ENCODE measurements at places on chromosomes 11 and 22.

DNA sequence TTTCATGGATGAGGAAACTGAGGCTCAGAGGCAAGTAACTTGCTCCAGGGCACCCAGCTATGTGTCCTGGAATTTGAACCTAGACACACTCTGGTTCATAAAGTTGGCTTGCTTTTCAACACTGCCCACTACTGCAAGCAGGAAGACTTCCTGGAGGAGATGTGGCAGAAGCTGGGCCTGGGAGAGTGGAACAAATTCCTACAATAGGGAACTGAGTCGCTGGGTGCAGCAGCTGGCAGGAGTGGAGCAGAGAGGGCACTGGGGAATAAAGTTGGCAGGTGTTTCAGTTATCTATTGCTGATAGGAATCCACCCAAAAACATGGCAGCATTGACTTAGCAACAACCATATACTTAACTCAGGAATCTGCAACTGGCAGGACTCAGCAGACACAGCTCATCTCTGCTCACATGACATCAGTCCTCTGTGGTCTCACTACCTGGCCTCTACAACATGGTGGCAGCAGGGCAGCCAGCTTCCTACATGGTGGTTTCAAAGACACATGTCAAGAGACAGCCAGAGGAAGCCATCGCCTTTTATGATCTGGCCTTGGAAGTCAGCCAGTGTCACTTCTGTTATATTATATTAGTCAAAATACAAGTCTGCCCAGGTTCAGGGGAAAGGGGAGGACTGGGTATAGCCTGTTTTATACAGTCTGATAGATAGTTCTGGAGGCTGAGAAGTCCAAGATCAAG, 10.6 kb upstream of the CARD10 start:
- no peak for DNase-seq

DNA sequence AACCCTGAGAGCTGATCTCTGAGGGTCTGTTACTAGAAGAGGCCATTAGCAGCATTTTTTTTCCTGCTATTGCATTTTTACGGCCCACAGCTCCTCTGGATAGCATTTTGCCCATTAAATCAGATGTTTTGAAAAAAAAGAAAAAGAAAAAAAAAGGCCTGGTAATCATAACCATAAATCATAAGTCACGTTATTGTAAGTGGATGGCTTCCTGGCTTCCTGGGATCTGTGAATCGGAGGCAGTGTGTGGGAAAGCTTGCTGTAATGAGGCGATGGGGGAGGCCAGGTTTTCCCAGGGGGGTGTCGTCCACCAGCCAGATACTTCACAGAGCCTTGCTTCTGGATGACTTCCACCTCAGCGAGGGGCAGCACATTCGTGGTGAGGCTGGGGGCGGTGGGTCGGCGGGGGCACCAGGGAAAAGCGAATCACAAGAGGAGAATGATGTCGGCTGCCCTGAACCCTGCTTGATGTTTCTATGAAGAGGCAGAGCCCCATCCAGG, 106.5 kb upstream of the SYT13 start:
- no peak for DNase-seq

GRCh38 chr11:8870411-8871170, 40.4 kb upstream of the AKIP1 start:
- DNase-seq, result peak; percentile 16

GRCh38 chr11:127255209-127255608, 254.6 kb upstream of the KIRREL3 start:
- DNase-seq, result no peak

DNA sequence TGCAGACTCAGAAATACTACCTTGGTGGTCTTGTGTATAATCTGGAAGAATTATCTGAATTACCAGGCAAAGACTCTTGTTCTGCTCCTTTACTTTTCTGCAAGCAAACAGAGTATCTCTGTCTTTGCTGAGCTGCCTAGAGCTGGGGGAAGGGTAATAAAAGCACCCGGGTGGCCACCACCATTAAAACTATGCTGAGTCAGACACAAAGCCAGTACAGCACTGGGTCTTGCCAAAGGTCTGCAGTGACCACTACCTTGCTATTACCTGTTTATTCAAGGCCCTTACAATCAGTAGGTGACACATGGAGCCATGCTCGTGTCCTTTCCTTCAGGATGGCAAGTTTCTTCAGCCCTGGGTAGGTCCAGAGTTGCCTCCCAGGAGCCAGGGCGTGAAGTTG, 420.6 kb upstream of the CNTN5 start:
- DNase-seq, result no peak

GRCh38 chr11:65430406-65431217, 8.0 kb downstream of the NEAT1 start:
- DNase-seq, result no peak

DNA sequence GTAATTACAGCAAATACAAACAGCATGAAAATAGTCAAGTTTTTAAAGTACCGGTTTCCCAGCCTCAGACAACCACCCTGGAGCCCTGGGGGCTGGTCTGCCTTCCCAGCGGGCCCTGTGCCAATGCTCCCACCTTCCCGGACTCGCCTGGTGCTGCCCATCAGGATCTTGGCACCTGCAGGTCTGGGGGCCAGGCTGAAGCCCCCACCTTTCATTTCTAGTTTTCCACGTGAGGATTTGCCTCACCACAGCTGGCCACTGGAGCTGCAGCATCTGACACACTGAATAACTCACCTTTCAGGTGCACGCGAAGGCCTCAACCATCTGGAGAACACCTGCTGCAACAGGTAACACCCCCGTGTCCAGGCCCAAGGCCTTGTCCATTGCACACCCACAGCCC, 108.7 kb upstream of the THY1 start:
- DNase-seq, result no peak

DNA sequence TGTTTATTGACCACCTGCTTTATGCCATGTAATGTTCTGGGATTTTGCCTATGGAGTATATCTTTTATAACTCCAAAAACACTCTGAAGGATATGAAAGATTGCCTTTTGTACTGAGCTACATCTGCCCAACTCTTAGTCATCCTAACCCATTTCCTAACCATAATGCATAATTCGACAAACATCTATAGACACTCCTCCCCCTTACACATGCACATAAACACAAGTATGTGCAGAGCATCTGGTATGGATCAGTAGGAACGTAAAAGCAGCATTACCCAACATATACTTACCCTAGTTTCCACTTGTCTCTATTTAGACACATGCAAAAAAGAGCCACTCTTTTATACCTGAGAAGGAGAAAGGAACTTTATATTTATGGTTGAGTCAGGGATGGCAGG, 272.8 kb downstream of the FAM76B start:
- DNase-seq, result no peak

GRCh38 chr11:64750361-64751054, 6.6 kb upstream of the RASGRP2 start:
- no peak for DNase-seq

GRCh38 chr11:87889126-87889525, 286.1 kb downstream of the RAB38 start:
- no peak for DNase-seq

DNA sequence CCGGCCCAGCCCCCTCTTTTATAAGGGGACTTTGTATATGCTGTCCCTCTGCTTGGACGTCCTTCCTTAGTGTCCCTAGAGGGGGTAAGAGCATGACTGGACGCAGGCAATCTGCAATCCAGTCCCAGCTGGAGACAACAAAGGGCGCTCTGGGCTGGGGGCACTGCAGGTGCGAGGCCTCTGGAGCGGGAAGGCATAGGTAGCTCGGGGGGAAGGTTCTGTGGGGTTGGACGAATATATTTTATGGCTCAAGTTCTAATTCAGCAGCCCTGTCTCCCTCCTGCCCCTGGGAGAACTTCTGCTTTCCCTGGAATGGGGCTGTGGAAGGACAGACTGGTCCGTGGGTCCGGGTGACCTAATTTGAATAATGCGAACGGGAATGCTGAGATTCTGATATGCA, 40.0 kb downstream of the KCNJ4 start:
- no peak for DNase-seq

DNA sequence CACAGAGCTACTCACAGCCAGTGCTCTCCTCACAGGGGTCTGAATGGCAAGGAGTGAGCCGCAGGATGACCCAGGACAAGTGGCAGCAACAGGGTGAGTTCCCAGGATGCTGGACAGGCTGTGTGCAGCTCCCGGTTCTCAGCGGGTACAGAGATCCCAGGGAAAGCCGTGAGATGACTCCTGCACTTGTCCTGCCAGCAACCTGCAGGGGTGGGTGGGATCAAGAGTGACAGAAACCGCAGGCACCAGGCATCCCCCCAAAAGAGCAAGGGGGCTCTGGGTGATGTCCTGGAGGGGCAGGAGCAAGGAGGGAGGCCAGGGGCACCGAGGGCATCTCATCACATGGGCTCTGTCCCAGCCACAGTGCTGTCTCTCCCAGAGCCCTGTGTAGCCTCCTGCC, 15.9 kb upstream of the PRODH start:
- no peak for DNase-seq

DNA sequence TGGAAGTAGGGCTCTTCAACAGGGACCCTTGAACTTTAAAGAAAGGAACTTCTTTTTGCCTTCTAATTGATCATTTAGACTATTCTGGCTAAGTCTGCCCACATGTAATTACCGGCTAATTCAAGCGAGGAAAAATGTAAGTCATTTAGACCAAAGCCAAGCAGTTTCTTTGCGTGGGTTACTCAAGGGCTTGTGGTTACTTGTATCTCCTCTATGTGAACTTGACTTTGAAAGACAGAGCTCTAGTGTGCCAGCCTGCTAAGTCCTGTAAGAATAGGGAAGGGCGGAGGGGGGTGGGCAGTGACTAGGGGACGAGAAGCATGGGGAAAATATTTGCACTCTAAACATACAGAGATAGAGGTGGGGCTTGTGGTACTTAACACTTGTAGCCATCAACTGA, 145.2 kb upstream of the TEAD1 start:
- DNase-seq, result no peak

DNA sequence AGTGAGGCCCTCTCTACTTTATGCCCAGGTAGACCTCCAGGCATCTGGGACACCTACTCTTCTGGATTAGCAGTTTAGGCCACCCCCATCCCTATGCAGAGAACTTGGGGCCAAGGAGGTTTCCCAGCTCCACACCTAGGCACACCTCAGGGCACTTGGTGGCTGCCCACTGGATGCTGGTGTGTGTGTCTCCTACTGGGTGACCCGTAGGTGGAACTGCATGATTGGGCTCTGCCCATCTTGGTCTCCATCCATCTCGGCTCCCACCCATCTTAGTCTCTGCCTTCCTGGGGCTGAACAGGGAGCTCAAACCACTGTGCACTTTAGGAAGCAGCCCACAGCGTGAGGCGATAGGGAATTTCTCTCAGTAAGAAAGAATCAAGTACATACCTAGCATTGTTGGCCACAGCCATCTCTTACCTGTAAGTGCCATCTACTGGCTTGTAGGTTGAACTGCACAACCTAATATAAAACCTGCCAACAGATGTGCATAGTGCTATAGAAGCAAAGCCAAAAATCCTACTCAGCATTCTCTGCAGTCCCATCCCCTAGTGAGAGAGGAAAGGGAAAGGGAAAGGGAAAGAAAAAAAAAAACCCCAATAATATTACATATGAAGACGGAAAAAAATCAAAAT, 61.6 kb upstream of the PTPN5 start:
- DNase-seq, result peak; percentile 26

- no peak for DNase-seq
Observed at GRCh38 chr11:69552951-69553350, 71.5 kb downstream of the LINC01488 start.

Measured in NCI-H748 treated with DMSO at 0.1 percent for 48 hours (cell line).